B cell (primary cell): ENCODE measurements at places on chromosomes 6 and 20.

DNA sequence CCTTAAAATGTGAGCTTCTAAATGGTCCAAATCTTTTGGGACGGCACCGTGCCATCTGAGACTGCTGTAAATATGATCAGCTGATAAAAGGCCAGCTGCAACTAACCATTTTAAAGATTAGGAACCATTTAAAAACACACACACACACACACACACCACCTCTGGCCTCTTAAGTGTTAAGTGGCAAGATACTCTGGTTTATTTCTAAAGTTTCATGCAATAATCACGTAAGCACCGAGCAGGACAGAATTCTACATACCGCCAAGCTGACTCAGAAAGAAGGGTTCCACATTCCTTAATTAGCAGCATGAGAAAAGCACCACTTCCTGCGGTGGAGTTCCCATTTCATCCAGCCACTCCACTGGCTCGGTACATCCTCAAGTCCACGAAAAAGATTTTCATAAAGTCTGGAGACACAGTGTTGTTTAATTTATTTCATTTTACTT is 17.8 kb upstream of the ZNF217 start:
- DNase-seq, result no peak

- DNase-seq, result no peak
Observed at GRCh38 chr20:33828967-33829560, 17.9 kb downstream of the CHMP4B start.

DNA sequence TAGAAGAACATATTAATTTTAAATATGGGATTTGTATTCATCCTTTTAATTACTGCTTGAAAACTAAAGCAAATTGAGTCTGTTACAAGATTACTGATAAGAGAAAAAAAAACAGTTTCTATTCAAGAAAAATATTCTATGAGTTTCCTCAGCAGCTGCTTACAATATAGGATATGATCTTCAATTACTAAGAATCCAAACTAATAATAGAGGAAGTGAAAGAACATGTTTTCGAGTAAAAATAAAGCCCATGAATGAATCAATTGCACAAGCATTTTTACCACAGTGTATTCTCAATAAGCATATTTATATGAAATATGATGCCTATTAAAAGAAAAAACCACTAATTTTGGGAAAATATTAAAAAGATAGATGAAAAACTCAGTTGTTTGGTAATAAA is 63.4 kb downstream of the AHI1 start:
- DNase-seq, result peak; percentile 33

DNA sequence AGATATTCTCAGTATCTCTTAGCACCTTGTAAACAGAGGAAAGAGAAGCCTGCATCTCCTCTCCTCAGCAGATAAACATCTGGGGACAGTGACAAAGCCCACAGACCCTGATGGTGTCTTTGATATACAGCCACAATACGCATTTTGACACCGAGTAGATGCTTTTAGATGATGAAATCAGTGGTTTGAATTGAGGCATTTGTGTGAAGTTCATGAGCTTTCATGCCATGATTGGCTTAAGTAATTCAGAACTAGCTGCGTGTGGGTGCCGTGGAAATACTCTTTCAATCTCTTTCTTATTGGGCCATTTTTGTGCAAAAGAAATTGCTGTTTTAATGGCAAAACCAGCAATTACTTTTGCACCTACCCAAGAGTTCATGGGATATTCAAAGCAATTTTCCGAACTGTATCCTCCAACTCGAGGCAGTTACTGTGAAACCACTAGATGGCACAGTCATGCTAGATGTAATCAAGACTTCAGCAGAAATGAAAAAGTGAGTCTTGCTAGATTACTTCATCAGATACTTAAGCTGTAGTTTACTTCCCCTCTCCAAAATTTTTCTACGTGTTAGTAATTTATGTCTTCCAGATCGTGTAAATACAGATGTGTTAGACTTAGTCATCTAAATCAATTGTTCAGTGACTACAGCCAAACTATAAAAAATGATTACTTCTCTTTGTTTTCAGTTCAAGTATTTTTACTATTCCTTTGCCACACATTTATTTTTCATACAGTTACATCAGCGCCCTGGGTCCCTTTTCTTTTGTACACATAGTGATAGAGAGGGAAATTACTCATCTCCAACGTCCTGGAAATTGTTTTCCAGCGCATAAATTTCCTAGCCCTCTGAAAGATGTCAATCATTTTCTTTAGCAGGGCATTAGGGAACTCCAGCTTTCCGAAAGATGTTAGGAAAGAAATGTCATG is 49.4 kb downstream of the IYD start:
- peak; percentile 84 for DNase-seq

GRCh38 chr6:142459271-142459670 is 157.5 kb downstream of the ADGRG6 start:
- DNase-seq, result no peak

DNA sequence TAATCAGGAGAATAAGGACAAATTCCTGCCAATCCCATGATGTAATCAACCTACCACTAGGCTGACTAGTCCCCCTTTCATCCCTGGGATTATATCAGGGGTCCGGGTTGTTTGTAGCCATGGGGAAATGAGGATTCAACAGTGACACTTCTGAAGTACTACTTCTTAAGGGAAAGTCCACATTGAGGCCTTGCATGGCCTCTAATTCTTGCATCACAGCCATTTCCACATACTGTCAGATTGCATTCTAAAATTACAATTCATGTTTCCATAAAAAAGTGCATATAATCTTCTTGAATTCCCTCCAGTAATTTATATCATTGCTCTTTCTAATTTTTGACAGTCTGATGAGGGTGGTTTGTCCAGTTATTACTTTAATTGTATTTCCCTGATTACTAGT is 184.2 kb downstream of the PHF3 start:
- DNase-seq, result no peak

GRCh38 chr6:14966906-14967711 is 278.8 kb upstream of the JARID2 start:
- no peak for DNase-seq

GRCh38 chr6:20599302-20600051 is 65.2 kb downstream of the CDKAL1 start:
- no peak for DNase-seq

DNA sequence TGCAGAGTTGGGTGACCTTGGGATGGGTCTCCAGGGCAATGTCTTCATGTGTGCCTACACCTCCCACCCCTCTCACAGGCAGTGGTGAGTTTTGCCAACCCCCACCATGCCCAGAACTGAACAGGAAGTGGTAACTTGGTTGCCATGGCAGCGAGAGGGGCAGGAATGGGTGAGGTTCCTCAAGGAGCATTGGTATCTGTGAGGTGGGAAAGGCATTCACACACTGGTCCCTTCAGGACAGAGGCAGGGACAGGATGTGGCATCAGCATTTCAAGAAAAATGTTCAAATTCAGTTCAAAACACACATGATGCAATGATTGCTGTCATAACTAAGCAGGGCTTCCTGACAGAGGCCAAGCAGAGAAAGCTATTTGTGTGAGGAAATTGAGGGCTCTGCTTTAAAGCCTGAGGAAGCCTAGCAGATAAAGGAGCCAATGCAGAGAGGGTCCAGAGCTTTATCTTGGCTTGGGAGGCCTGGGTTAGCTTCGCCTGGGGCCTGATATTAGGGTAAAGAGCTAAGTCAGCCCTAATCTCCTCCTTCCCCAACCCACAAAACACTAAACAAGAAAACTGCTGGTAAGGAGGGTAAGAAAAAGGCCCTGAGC is 551 bp downstream of the TREML2 start:
- peak; percentile 71 for DNase-seq

DNA sequence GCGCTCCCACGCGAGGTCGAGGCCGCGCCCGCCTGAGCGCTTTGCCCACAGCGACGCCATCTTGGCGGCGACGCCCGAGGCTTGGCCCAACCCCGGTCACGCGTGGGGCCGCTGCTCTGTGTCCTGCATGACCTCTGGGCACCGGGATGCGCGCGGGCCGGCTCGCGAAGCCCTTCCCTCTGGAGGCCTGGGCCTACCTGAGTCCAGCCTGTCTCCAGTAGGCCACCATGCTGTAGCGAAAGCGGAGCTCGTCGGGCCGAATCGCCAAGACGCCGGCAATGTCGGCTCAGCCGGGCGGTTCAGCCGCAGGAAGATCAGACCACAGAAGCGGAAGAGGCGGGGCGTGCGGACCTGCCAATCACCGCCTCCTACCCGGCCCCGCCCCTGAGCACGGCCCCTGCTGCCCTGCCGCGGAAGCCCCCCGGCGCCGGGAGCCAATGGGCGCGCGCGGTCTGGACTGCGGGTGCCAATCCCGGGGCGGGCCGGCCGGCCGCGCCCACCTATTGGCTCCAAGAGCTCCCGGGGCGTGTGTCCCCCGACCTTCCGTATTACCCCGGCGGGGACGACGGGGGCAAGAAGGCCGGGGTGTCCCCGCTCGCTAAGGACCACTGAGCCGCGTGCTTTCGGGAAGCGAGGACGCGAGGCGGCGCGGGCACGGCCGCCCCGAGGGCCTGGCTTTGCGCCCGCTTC is at the start of gene ATP5F1E:
Gene ATP5F1E (minus strand): TSS at position 313 of the 690 bp plus-strand sequence. CDS start 84 bp downstream, at position 229.
- peak; percentile 98 for DNase-seq

DNA sequence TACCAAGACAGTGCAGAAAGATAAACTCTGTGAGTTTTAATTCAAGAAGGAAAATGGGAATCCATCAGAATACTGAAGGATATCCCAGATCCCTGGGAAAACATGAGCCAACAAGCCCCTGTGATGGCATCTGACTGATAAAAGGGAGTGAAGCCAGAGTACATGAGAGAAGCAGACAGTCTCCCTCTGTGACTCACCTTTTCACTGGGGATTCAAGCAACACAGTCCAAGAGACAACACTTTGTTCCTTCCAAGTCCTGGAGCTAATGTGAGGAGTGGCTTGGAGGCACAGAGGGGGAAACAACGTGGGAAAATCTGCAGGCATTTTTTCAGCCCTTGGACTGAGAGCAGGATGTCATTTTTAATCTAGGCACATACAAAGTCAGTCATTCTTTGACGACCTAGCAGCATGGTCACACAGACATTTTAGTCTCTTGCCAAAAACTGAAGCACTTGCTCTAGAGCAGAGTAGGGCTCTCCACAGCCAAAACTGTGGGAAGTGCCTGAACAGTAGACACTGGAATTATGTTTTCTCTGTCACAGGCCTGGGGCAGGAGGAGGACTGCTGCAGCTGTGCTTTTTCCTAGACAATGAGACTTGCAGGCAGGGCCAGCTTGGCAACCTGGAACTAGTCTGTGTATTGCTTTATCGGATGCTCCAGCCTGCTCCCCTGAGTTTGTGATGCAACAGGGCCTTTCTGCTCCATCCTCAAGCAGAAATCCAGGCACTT is 465.0 kb upstream of the GJE1 start:
- no peak for DNase-seq

GRCh38 chr6:43061861-43062260 is 2.4 kb downstream of the KLC4 start:
- DNase-seq, result no peak

DNA sequence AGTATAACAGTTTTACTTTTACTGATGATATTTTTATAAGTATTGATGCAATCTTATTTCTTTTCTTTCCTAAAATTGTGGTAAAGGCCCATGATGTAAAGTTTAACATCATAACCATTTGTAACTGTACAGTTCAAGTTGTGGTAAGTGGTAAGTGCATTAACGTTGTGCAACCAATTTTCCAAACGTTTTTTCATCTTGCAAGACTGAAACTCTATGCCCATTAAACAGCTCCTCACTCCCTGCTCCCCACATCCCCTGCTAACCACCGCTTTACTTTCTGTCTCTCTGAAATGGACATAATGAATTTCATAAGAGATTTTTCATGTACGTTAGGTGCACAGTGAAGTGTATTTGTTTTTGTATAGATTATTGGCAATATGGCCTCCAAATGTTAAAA is 106.0 kb downstream of the PACRG start:
- DNase-seq, result no peak

DNA sequence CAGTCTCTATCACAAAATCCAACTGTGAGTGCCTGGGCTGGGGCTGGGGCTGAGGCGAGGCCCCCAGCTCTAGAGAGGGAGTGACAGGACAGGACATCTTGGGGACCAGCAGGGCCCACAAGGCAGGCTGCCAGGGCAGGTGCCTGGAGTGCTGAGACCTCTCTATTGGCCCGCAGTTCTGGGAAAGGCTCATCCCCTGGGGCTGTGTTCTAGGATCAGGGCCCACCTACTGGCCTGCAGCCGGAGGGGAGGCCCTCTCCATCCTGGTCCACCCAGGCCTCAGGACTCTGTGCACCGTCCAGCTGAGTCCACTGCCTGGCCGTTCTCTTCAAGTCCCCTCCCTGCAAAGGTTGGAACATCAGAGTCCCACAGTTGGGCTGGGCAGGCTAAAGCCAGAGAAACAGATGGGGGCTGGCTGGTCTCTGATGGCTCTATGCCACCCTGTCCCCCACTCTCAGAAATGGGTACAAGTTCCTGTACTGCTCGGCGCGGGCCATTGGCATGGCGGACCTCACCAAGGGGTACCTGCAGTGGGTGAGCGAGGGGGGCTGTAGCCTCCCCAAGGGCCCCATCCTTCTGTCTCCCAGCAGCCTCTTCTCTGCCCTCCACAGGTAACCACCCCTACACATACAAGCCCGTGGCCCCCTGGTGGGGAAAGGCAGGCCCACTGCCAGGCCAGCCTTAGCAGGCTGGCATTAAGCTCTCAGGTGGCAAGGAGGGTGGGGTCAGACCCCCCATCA is 9.0 kb downstream of the EMILIN3 start:
- DNase-seq, result no peak

DNA sequence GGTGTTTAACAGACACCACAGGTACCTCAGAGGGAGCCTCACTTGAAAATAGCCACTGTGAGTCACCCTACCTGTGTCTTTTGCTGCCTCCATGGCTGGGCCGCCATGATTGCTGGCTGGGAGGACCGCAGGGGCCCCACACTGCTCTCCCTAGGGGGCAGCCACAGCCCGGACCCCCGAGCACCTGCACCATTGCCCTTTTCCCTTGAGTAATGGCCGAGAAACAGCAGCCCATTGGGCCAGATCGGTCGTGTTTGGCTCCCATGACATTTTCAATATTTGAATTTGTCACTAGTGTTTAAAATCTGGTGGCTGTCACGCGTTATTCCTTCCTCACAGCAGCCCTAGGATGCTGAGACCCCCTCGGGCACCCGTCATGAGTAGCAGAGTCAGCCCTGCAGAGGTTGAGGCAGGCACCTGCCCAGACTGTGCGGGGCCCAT is 6.7 kb downstream of the ZBP1 start:
- DNase-seq, result no peak

DNA sequence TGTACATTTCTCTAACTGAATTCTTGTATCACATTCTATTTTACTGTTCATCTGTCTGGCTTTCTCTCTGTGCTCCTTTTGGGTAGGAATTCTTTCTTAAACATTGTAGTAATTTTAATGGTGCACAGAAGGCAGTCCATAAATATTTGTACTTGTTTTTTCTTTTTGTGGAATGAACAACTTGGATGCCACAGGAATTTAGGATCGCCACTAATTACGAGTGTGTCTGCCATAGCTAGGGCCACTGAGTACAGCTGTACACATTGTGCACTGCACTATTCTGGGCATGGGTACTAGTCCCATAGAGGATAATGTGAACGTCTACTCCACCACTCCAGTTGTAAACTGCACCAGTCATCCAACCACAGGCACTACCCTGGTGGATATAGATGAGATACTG is 39.3 kb upstream of the TMEM200A start:
- DNase-seq, result no peak

- no peak for DNase-seq
Observed at GRCh38 chr20:32440069-32440757, 82.1 kb downstream of the ASXL1 start.

GRCh38 chr6:104855507-104855906 is 4.2 kb downstream of the HACE1 start:
- no peak for DNase-seq
